CD4-positive, alpha-beta T cell treated with Interleukin-17A for 1 hour (primary cell): ENCODE measurements at places on chromosomes 16 and 17.

- DNase-seq: no peak
These were observed 22.9 kb downstream of the DHRS7B start for GRCh38 chr17:21149621-21150020.

GRCh38 chr16:70578035-70578434 is 54.4 kb downstream of the SF3B3 start:
- no peak for DNase-seq

GRCh38 chr17:11852912-11853311 is 144.4 kb downstream of the ZNF18 start:
- no peak for DNase-seq

DNA sequence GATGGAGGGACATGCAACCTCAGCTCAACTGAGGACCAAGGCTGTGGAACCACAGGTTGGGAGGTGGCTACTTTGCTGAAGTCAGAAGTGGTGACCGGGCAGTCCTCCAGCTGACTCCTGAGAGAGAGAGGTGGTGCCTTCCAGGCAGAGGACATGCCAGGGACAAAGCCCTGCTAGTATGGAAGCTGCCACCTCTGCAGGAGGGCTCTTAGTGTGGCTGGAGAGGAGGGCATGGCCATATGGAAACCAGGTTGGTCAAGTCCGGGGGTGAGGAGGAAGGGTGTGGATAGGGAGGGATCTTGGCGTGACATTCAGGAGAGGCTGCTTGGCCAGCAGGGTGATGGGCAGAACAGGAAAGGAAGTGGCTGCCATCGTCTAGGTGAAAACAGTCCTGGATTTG is 5.7 kb downstream of the C16orf86 start:
- no peak for DNase-seq

DNA sequence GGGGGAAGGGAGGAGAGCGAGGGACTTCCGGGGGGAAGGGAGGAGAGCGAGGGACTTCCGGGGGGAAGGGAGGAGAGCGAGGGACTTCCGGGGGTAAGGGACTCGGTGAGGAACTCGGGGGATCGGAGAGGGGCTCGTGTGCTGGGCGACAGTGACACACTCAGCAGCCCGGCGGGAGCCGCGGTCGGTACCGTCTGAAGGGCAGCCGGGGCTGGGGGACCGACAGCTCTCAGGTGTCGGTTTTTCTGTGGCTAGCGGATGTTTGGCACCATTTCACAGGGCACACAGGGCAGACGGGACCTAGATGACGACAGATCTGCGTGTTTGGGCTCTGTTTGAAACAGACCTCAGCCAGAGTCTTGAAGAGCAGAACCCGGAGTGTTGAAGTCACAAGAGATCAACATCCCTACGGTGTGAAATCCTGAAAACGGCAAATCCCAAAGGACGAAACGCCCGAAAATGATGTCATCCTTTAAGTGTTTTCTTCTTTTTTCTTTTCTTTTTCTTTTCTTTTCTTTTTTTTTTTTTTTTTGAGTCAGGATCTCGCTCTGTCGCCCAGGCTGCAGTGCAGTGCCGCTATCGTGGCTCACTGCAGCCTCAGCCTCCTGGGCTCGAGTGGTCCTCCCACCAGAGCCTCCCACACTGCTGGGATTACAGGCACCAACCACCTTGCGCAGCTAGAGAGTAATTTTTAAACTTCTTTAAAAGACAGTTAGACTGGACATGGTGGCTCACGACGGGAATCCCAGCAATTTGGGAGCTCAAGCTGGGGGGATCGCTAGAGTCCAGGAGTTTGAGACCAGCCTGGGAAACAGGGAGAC is 23.9 kb downstream of the ZNF778 start:
- DNase-seq: peak; percentile 88

DNA sequence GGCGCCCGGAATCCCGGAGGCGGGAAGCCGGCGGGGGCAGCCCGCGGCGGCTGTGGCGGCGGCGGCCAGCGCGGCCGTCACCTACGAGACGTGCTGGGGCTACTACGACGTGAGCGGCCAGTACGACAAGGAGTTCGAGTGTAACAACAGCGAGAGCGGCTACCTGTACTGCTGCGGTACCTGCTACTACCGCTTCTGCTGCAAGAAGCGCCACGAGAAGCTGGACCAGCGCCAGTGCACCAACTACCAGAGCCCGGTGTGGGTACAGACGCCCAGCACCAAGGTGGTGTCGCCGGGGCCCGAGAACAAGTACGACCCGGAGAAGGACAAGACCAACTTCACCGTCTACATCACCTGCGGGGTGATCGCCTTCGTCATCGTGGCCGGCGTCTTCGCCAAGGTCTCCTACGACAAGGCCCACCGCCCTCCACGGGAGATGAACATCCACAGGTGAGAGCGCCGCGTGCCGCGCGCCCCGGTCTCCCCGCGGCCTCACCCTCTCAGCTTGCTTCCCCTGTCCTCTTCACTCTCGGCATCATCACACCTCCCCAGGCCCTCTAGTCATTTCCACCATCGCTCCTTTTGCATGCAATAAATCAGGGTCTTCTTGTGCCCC is 706 bp downstream of the SHISA6 start:
- no peak for DNase-seq
